ENCODE measurements at places on chromosomes 7 and 10. TPM values are rescaled to one million over a fixed set of nuclear protein-coding genes. Genes with fewer than 3 reads are reported as not detected.

Gene LIPK
- not detected for total RNA-seq

Gene ACSM6
- not detected for total RNA-seq

Gene TET1
- 20.3 TPM for total RNA-seq

Gene UCN3
- not detected for total RNA-seq

Gene SSC4D
- total RNA-seq = 15.6 TPM

All from endothelial cell (in vitro differentiated cells).